ENCODE measurements at places on chromosomes 7 and 10.

DNA sequence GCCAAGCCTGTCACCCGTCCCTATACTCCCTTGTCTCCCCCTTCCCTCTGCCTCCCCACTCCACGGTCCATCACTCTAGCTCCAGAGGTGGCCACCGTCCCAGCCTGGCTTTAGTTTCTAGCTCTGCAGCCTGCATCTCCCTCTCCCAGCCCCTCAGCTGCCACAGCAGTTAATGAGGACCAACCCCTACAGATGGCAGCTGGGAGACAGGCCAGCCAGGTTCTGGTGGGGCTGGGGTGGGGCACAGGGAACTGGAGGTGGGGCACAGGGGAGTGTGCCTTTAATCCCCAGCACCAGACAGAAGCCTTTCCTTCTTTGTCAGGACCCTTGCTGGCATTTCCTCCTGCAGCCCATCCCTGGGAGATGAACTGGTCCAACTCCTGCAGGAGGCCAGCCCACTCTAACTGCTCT lies 21.1 kb downstream of the UNC5B start:
- DNase-seq, result no peak

GRCh38 chr10:51748959-51749358 lies 49.6 kb upstream of the CSTF2T start:
- DNase-seq, result no peak

DNA sequence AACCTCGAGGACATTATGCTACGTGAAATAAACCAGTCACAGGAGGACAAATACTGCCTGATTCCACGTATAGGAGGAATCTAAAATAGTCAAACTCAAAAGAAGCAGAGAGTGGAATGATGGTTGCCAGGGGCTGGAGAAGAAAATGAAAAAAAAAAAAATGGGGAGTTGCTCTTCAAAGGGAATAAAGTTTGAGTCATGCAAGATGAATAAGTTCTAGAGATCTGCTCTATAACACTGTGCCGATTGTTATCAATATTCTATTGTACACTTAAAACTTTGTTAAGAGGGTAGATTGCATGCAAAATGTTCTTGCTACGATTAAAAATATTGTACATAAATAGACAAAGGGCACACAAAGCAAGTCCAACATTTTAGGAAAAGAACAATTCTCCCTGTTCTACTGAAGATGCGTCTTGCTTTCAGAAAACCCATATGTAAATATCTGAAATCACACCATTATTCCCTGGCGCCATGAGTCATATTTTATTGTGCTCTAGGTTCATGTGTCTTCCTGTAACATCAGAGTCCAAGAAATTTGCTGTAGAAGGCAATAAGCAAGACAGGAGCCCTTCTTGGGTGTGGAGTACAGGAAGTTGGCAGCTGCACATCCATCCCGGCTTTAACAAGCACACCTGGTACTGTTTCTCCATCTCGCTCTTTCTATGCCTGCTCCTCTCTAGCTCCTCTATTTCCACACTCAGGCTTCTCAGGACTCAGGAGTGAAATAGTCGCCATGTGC lies 145.9 kb downstream of the GFRA1 start:
- DNase-seq, result no peak

GRCh38 chr10:2839081-2839725 lies 228.1 kb upstream of the PFKP start:
- peak; percentile 16 for DNase-seq

GRCh38 chr7:28348636-28349035 lies 63.7 kb upstream of the CREB5 start:
- no peak for DNase-seq

- no peak for DNase-seq
Observed at GRCh38 chr10:6729861-6730344, 149.8 kb upstream of the PRKCQ start.

GRCh38 chr7:4753598-4754432 lies 21.6 kb upstream of the AP5Z1 start:
- peak; percentile 83 for DNase-seq

- peak; percentile 40 for DNase-seq
Observed at GRCh38 chr10:43128958-43129706, 9.1 kb upstream of the CSGALNACT2 start.

GRCh38 chr7:23287612-23288011 lies 11.5 kb upstream of the MALSU1 start:
- DNase-seq, result no peak

- DNase-seq, result no peak
Observed at GRCh38 chr10:36057180-36057579, 415.1 kb upstream of the FZD8 start.

GRCh38 chr10:121104476-121105111 lies 253.4 kb downstream of the WDR11 start:
- DNase-seq, result no peak

DNA sequence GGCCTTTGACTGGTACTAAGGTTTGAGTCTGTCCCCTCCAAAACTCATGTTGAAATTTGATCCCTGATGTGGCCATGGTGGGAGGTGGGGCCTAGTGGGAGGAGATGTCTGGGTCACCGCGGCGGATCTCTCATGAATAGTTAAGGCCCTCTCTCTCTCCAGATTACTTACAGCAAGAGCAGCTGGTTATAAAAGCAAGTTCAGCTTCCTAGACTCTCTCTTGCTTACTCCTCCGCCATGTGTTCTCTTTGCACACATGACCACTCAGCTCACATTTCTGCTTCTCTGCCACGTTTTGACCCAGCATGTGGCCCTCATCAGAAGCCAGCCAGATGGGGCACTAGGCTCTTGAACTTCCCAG lies 29.9 kb upstream of the ZMIZ1 start:
- DNase-seq, result no peak

- DNase-seq, result no peak
Observed at GRCh38 chr7:100021297-100021696, 5.9 kb downstream of the ZKSCAN1 start.

GRCh38 chr10:49360271-49361177 lies 35.4 kb downstream of the DRGX start:
- no peak for DNase-seq

- DNase-seq, result no peak
Observed at GRCh38 chr7:99311702-99312101, 14.0 kb upstream of the ARPC1A start.

GRCh38 chr7:6210621-6211372 lies 61.6 kb downstream of the CYTH3 start:
- no peak for DNase-seq

- no peak for DNase-seq
Observed at GRCh38 chr7:132319481-132319880, 256.8 kb downstream of the PLXNA4 start.

DNA sequence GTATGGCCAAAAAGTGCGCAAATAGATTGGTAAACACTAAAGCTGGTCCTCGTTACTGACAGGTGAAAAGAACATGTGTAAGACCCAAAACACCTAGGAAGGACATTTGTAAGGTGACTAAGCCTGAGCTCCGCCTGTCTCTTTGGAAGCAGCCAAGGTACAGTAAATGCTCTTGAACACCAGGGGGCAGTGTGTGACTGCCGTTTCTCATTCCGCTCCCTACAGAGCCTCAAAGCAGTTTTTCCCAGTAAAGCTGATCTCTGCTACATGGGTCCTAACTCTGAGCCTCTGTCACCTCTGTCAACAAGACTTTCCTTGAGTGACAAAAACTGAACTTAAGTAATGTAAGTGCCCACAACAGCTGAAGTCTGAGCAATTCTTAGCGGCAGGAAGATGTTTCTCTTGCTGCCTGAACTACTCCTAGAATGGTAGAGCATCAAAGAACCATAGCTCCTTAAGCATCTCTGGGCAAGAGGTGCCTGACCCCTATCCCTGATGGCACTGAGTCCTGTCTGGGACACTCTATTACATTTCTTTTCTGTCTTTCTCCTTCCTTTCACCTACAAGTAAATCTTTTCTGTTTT lies 238.0 kb upstream of the INHBA start:
- DNase-seq, result peak; percentile 53

- peak; percentile 39 for DNase-seq
Observed at GRCh38 chr7:107879400-107880035, 11.5 kb upstream of the DLD start.

- DNase-seq, result no peak
Observed at GRCh38 chr10:15652757-15653156, 67.0 kb downstream of the ITGA8 start.

DNA sequence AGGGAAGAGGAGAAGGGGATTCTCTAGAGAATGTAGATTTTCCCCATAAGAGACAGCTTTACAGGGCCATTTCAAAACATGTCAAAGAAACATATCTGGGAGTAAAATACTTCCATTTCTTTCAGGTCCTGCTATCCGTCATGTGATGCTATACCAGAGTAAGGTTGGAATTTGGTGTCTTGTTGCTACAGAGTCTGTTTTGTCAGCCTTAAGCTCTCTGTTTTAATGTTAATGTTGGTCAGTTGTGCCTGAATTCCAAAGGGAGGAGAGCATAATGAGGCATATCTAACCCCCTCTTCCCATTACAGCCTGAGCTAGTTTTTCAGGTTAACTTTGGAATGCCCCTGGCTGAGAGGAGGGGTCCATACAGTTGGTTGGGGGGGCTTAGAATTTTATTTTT lies 94.7 kb upstream of the CCDC71L start:
- no peak for DNase-seq

DNA sequence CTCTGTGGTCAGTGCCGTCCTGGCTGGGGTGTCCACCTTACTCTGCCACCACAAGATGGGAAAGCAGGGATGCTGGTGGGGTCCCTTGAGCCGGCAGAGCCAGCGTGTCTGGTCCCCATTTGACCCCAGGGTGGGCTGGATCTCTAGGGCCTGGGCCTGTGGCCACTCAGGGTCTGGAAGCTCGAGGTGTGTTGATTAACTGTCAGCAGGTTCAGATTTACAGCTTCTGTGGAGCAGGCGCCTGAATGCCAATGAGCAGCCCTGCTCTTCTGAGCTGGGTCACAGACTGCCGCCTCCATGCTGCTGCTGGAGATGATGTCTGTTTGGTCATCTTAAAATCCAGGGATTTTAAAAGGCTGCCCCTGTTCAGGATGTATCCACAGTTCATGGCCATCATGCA lies 11.3 kb upstream of the DPYSL4 start:
- DNase-seq, result no peak

DNA sequence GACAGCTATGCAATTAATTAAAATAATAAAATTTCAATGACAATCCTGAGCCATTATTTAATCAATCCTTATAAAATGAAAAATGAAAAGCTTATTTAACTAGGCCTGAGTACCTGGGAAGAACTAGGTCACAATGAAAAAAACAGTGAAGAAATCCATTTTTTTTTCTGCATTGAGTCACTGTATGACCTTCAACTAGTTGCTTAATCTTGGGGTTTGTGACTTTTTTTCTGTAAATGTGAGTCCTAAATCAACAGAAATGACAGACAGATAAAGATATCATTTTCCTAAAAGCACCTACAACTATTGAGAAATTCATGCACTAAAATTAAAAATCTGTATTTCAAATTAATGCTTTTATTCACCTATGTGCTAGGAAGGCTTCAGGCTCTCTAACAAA lies 96.8 kb downstream of the TMEM26 start:
- no peak for DNase-seq

GRCh38 chr7:150831851-150832250 lies 20.5 kb upstream of the AOC1 start:
- no peak for DNase-seq

GRCh38 chr7:156158693-156159092 lies 346.4 kb upstream of the SHH start:
- DNase-seq, result no peak

GRCh38 chr10:118850418-118851061 lies 95.8 kb upstream of the CACUL1 start:
- DNase-seq, result peak; percentile 46

DNA sequence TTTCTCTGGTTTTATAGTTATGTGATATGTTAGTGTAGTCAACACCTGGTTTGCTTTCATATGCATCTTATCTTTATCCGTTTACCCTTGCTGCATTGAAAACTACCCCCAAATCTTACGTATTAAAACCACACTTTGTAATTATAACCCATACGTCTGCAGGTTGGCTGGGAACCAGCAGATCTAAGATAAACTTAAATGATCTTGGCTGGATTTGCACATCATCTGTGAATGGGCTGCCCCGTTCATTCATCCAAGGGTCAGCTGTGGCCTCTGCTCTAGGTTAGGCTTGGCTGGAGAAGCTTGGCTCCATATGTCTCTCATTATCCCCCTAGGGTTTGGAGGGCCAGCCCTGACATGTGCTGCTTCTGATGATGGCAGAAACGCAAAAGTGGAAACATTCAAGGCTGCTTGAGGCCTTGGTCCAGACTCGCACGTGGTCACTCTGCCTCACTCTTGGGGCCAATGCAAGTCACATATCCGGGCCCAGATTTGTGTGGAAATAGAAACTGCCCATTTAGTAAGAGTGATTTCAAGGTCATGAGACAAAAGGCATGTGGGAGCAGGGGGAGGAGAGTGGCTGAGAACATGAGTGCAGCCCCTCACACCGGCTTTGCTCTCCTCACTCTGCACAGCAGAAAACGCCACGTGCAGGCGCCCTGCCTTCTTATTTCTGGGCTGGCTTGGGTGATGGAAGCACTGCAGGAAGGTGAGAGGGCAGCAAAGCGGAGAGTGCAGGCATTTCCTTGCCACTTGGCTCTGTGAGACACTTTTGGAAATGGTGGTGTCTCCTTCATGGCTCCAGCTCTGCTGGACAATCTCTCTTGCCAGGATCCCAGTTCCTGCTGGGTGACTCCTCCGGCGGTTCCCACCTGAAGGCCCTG lies 553.8 kb downstream of the GLRX3 start:
- no peak for DNase-seq

- DNase-seq, result no peak
Observed at GRCh38 chr7:64515330-64515729, 47.5 kb downstream of the ZNF680 start.

GRCh38 chr10:58806323-58806722 lies 293.7 kb downstream of the BICC1 start:
- DNase-seq, result no peak

DNA sequence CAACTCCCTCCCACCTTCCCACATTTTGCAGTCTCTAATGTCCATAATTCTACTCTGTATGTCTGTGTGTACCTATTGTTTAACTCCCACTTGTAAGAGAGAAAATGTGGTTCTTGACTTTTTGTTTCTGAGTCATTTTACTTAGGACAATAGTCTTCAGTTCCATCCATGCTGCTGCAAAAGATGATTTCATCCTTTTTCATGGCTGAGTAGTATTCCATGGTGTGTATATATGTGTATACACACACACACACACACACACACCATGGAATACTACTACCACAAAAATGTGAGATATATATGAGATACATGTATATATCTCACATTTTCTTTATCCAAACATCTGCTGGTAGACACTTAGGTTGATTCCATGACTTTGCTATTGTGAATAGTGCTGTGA lies 182.1 kb upstream of the GALNT17 start:
- DNase-seq, result no peak

DNA sequence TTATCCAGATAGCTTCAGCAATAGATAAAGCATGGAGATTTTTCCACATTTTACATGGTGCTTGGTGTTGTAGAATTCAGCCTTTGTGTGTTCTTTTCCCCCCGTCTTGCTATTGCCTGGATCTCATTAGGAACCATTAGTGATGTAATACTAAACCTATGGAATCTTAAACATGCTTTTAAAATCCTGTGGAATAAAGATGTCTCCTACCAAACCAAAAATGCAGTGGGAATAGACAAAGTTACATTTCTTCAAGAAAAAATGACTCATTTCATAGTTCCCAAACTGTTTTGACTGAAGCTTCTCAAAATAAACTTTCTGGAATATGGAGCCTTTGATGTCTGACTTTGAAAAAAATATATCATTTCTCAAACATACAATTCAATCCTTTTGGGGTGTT lies 44.0 kb downstream of the CALD1 start:
- no peak for DNase-seq

Data from CD4-positive, alpha-beta T cell treated with Interleukin-1 beta for 1 hour (primary cell).